ENCODE measurements at places on chromosomes 2 and 18. TPM values are rescaled to one million over a fixed set of nuclear protein-coding genes. Genes with fewer than 3 reads are reported as not detected.

DNA sequence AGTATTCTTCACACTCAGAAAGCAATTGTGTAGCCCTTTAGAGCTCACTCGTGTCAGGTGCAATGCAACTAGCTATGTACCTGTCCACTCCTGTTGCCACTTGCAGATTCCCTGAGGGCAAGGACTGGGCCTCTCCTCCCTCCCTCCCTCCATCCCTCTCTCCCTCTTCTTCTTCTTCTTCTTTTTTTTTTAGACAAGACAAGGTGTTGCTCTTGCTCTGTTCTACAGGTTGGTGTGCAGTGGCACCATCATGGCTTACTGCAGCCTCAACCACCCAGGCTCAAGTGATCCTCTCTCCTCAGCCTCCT, 119.7 kb downstream of the ACKR3 start:
- DNase-seq = no peak

DNA sequence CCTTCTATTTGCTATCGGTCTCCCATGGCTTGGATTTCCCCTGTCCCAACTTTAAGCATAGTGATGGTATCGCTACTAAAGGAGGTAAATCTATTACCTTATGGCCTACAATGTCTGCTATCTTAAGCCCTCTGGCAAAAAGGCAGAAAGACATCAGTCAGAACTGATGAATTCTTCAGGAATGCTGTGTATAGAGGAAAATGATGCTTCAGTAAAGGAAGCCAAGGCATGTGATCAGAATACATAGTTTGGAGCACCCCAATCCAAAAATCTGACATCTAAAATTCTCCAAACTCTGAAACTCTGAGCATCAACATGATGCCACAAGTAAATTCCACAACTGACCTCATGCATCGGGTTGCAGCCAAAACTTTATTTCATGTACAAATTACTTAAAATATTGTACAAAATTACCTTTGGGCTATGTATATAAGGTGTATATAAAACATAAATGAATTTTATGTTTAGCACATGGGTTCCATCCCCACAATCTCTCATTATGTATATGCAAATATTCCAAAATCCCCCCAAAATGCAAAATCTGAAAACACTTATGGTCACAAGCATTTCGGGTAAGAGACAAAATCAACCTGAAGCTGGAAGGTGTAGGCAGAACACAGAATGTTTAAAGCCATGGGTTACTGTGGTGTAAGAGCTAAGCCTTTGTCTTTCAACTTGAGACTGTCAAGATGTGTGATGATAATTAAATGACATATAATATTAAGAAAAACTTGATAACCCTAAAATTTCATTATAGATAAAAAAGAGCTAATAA, 66.2 kb downstream of the CUL3 start:
- DNase-seq = no peak

DNA sequence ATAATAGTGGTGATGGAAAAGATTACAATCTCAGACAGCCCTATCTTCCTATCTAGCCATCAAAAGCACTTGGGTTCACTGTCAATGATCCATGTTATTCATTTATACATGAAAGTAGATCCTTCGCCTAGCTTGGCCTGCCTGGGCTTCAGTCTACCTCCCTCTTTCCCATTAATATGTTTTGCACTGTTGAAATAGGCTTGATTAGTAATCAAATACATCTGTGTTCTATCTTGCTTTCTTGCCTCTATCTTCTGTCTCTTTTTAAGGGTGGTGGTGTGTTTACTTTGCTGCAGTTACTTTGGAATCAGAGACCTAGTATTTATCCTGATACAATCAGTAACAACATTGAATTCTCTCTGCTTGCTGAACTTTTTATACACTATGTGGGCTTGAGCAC, 521.2 kb downstream of the TNS1 start:
- no peak for DNase-seq

DNA sequence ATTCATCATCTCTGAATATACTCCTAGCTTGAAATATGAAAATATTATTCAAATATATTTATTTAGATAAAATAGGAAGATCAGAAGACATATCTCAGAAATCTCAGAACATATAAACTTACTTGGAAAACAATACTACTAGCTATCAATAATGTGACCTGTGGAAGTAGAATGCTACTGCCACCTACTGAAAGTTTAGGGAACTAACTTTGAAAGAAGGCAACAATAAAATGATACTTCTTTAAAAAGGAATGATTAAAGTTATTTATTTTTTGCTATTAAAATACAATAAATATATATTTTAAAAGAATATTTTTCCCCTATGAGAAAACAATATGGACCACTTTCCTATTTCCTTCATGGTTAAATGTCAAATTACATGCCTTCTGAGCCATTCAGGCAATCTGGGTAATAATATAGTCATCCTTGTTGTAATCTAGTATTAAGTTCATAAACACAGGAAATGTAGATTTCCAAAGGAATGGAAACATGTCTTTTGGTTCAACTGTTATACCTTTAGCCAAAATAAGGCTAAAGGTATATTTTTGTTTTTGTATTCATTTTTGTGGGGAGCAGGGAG, 26.0 kb downstream of the ACADL start:
- DNase-seq = peak; percentile 34

The FAM237A gene
- not detected for total RNA-seq

Measured in A172 (cell line).